ENCODE measurements at places on chromosomes 5 and 9. TPM values are rescaled to one million over a fixed set of nuclear protein-coding genes. Genes with fewer than 3 reads are reported as not detected.

Gene TMEM252
- 66.8 TPM for total RNA-seq

Gene CMYA5
- total RNA-seq: 1.1 TPM

- no peak for DNase-seq
- H3K4me1 ChIP-seq: peaks cover 15% of the 10 kb centered on the region
- no peaks in the 10 kb centered on the region for H3K36me3 ChIP-seq
- H3K27me3 ChIP-seq: no peaks in the 10 kb centered on the region
- no peak overlapping the region for H3K4me3 ChIP-seq
Measured at GRCh38 chr5:179348843-179349242, 3.6 kb upstream of the ADAMTS2 start.

DNA sequence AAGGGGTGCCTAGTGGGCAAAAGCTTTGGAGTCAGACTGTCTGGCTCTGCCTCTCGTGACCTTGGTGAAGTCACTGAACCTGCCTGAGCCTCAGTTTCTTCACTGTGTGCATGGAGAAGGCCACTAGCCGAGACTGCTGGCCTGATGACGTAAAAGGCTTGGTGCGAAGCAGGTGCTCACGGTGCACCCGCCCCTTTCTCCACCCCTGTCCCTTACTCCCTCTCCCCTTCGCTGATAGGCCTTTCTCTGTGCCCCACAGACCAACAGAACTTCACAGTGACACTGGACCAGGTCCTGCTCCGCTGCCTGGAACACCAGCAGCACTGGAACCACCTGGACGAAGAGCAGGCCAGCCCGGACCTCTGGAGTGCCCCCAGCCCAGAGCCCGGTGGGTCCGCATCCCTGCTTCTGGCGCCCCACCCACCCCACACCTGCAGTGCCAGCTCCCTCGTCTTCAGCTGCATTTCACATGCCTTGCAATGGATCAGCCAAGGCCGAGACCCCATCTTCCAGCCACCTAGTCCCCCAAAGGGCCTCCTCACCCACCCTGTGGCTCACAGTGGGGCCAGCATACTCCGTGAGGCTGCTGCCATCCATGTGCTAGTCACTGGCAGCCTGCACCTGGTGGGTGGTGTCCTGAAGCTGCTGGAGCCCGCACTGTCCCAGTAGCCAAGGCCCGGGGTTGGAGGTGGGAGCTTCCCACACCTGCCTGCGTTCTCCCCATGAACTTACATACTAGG lies 10.4 kb downstream of the FPGS start:
- no peak overlapping the region for H3K4me3 ChIP-seq
- H3K36me3 ChIP-seq: peaks cover 77% of the 10 kb centered on the region
- H3K27ac ChIP-seq: no peak overlapping the region

DNA sequence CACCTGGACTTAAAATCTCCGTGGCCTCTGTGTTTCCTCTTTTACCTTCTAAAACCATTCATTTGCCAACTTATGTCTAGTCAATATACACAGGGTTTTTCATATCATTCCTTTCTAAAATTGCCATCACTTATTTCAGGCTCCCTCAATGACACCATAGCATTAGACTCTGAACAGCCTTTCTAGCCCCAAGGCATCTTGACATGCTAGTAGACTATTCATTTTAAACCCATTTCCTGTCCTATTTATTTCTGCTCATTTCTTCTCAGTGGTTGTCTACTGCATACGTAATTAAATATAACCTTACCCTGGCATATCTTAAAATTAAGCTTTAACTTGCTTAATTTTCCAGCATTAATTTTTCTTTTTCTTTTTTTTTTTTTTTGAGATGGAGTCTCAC lies 83.2 kb downstream of the PHAX start:
- no peak overlapping the region for H3K27ac ChIP-seq
- no peak overlapping the region for H3K4me3 ChIP-seq
- no peaks in the 10 kb centered on the region for H3K4me1 ChIP-seq

DNA sequence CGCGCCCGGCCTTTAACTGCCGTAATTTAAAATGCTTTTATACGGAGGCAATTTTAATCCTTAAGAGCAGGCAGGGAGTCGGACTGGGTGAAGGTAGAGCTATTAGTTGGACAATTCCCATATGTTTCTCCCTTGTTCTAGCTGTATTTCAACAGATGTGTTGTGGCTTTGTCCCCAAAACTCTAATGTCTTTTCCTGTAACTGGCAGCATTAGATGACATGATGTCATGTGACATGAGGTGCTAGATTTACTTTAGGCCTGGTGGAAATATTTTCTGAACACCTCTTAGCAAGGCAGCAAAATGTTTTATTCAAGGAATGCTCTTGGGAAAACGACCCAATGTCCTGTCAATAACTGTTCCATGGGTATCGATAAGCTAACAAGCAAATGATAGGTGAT lies 8.5 kb downstream of the MYO10 start:
- DNase-seq: no peak
- no peaks in the 10 kb centered on the region for H3K27me3 ChIP-seq
- H3K36me3 ChIP-seq: no peaks in the 10 kb centered on the region
- H3K4me3 ChIP-seq: no peak overlapping the region
- no peak overlapping the region for H3K27ac ChIP-seq
- H3K4me1 ChIP-seq: no peaks in the 10 kb centered on the region

Data from Peyer's patch (tissue), 4 donors.